Esophagus mucosa (tissue), 1 donor: ENCODE measurements at places on chromosomes 6 and 20.

DNA sequence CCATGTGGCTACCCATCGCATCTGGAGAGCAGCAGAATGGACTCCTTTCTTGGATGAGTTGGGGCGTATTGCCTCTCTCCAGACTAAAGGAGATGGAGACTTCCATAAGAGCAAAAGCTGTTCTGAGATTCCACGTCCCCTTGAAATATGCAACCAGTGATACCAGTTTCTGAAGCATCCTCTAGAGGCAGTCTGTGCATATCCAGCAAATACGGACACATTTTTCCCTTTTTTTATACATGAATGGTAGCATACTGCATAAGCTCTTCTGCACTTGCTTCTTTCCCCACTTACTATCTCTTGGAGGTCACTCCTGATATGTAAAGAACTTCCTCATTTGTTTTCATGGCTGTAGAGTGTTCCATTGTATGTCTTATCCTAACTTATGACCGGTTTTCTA is 34.6 kb downstream of the TAF8 start:
- ATAC-seq = no peak

- peak; percentile 43 for ATAC-seq
These were observed 13.9 kb upstream of the SIRPA start for GRCh38 chr20:1881240-1881835.

GRCh38 chr20:48944663-48945297 is 23.3 kb downstream of the ARFGEF2 start:
- no peak for ATAC-seq

GRCh38 chr20:18712882-18713281 is 100.7 kb upstream of the SCP2D1 start:
- no peak for ATAC-seq

GRCh38 chr20:58950603-58951002 is 30.5 kb upstream of the NELFCD start:
- no peak for ATAC-seq

- no peak for ATAC-seq
These were observed 109.4 kb upstream of the SNX9 start for GRCh38 chr6:157713451-157714152.

DNA sequence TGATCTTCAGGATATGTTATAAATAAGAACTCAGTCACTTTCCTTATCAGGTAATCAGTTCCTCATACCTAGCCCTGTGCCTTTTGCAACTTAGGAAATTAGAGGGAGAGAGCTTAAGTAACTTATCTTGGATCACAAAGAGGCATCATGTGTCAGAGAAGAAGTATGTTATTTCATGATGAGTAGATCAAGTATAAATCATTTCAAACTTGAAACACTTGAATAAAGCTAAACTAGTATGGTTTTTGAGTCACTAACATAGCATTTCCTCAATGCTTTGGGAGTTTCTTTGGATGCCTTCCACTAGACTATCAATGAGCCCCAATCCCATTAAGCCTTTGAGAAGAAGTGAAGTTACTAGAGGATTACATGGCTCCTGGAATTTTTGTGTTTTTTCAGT is 102.6 kb upstream of the TNFAIP3 start:
- peak; percentile 79 for ATAC-seq

DNA sequence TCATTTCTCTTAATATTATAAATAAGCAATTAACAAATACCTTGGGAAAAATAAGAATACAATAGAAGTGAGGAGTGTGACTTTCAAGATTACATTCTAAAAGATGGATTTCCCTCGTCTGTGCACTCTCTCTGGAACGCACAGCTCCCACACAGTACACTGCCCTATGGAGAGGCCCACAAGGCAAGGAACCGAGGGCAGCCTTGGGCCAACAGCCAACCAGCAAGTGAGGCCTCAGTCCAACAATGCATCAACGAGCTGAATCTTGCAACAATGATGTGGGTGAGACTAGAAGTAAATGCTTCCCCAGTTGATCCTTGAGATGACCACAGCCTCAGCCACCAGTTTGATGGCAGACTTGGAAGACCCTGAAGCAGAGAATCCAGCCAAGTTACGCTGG is 34.5 kb upstream of the AVP start:
- no peak for ATAC-seq

GRCh38 chr20:34621383-34622367 is 55.2 kb downstream of the PIGU start:
- peak; percentile 93 for ATAC-seq

- no peak for ATAC-seq
These were observed 35.8 kb downstream of the AKAP12 start for GRCh38 chr6:151275566-151275965.
